Adrenal gland (tissue), 19 donors: ENCODE measurements at places on chromosomes 5 and 9. TPM values are rescaled to one million over a fixed set of nuclear protein-coding genes. Genes with fewer than 3 reads are reported as not detected.

- DNase-seq = no peak
Measured at GRCh38 chr5:160629003-160629402, 207.3 kb downstream of the PTTG1 start.

The C9 gene
- 0.18 TPM for total RNA-seq

GRCh38 chr5:67268231-67269021, 71.8 kb upstream of the CD180 start:
- peak; percentile 80 for DNase-seq

DNA sequence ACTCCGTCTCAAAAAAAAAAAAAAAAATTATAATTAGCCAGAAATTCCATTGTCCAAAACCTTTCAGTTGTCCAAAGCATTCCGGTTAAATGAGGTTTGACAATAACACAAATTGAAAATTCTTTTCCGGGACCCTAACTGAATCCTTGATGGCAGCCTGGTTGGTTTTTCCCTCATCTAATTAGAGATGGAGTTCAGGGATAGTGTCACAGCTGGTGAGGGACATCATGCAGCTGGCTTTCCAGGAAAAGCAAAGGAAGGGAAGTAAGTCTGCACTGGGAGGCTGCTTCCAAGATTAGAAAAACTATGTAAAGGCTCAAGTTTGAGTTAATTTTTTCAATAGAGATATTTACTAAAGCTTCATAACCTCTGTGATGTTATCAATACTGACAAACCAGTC, 195.4 kb downstream of the ADAMTS12 start:
- no peak for DNase-seq

DNA sequence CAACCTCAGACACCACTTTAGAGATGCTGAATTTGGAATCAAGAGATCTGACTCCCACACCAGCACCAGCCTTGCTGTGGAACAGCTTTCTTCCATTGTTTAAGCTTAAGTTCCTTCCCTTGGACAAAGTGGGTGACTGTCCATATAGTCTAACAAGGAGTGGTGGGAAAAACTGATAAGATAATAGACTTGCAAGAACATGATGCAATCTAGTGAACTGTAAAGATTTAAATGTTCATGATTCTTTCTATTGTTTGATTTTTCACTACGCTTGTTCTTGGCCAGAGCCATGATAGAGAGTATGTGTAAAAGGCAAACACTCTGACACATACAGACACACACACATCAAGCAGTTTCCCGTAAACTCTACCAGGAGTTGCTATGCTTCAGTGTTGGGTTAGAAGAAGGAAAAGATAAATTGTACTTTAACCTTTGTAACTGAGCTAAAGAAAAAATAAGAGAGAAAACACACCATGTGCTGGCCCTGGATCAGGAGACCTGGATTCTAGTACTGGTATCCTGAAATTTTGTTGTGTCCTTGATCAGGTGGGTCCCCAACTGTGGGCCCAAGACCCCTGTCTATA, 94.3 kb downstream of the PAPPA start:
- no peak for DNase-seq

The FBN2 gene
- total RNA-seq = 7.4 TPM

DNA sequence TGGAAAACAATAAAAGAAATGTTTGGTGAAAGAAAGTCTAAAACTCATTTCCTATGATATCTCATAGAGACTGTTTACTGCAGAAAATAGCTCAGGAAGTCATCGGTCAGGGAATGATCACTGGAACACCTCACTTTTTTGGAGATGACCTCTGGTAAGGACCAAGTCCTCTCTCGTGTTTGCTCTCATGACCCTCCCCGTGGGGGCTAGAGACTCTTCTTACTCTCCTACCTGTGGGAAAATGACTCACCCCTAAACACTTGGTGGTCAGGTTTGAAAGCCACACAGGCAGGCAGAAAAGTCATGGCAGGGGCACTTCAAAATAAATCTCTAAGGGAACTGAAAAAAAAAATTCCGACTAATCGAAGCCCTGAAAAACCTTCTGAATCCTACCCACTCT, 48.2 kb downstream of the FAM240B start:
- DNase-seq = no peak

- no peak for DNase-seq
Measured at GRCh38 chr9:123645126-123645525, 284.8 kb downstream of the DENND1A start.

DNA sequence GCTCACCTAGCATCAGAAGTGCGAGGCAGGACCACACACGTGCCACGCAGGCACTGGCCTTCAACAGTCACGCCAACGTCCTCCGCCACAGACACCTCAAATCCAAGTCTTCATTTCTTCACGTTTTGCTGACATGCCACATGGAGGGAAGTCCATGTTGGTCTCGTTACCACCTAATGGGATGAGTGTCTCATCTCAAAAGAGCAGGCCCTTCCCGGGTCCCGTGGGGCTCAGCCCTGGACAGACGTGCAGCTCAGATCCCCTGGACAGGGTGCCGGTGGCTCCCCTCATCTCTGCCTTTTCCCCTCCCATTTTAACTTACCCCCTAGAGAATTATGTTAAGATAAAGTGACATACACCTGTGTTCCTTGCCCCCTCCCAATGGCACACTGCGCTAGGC, 76.8 kb downstream of the MRPL36 start:
- no peak for DNase-seq

DNA sequence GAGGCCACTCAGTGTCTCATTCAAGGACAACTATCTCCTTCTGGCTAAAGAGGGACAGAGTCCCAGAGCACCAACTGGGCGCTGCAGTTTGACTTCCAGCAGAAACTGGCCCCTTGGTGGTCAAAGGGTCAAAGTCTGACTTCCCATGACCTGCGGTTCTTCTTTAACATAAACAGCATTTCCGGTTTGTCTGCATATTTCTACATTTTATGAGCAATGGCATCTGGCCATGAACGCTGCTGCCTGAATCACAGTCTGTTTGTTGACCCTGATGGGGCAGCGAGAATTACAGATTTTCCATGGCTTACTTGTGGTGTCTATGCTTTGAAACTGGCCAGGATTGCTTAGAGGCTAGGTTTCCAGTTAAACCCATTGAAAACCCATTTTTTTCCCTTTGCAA, 1.3 kb downstream of the TNFSF15 start:
- peak; percentile 19 for DNase-seq

GRCh38 chr5:18095061-18095460, 460.8 kb downstream of the TAF11L14 start:
- no peak for DNase-seq

- no peak for DNase-seq
Measured at GRCh38 chr9:107029146-107029545, 166.2 kb downstream of the ZNF462 start.

DNA sequence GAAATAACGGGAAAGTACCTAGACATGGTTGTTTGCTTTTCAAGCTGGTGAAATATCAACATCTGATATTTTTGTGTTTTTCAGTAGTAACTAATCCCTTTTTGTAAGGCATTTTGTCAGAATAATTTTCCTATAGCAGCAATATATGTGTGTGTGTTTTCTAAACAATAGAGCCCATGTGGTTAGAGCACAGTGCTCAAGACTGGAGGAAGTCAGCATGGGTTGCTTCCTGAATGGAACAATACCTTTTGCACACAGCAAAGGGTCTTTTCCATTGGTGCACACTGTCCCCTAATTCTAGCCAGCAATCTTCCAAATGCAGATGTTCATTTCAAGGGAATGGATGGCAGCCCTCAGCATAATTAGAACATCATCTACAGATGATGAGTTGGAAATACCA, 270.1 kb downstream of the AOPEP start:
- DNase-seq = no peak

DNA sequence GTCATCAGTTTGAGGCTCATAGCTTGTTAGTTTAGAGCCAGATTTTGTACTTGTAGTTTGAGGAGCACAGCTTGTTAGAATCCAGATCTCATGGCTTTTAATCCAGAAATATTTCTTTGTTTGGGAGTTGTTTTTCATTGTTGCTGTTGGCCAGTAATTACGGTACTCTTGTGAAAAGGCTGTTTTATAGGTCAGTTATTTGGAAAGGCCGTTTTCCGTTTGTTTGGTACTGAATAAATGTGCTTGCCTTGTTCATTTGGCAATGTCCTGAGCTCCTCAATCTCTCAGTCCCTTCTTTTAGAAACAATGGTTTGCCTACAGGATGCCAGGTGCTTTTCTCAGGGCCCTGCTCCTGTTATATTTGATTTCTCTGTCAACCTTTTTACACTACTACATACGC, 4.5 kb upstream of the MOB3B start:
- DNase-seq = no peak

The PCDHA2 gene
- 0.28 TPM for total RNA-seq

DNA sequence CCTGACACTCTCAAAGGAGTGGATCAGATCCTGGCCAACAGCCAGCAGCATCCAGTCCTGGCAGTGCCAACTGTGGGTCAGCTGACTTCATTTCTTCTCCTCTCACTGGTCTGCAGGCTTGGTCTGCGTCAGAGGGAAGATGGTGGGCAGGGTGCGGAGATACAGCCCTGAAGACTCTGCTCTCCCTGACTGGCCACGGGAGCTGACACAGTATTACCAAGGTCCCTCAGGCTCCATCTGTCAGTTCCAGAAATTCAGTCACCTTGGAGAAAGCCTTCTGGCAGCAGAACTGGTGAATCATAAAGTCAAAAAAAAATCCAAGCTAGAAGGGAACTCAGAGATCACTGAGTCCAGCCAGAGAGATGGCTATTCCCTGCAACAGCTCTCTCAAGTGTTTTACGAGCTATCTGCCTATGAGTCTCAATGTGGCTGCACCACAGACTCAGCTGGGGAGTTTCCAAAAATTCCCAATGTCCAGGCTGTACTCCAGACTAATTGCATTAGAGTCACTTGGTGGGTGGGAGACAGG, 27.9 kb downstream of the C1QTNF2 start:
- peak; percentile 90 for DNase-seq

DNA sequence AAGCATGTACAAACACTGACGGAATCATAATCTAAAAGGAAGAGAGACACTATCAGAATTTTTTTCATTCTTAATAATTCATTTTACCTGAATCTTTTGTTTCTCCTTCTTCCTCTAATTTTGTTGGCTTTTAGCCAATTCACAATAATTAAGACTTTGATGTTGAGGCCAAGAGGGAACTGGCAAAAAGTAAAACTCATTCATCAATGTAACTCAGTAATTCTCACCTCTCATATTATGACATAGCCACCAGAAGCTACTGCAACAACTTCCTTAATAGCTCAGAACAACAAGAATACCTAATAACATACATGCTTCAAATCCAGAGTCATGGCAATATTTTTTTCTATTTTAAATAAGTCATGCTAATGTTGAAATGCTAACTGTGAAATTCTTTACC, 64.5 kb downstream of the MCTP1 start:
- DNase-seq = no peak

- no peak for DNase-seq
Measured at GRCh38 chr9:134231330-134231745, 67.0 kb upstream of the RNU6ATAC start.

DNA sequence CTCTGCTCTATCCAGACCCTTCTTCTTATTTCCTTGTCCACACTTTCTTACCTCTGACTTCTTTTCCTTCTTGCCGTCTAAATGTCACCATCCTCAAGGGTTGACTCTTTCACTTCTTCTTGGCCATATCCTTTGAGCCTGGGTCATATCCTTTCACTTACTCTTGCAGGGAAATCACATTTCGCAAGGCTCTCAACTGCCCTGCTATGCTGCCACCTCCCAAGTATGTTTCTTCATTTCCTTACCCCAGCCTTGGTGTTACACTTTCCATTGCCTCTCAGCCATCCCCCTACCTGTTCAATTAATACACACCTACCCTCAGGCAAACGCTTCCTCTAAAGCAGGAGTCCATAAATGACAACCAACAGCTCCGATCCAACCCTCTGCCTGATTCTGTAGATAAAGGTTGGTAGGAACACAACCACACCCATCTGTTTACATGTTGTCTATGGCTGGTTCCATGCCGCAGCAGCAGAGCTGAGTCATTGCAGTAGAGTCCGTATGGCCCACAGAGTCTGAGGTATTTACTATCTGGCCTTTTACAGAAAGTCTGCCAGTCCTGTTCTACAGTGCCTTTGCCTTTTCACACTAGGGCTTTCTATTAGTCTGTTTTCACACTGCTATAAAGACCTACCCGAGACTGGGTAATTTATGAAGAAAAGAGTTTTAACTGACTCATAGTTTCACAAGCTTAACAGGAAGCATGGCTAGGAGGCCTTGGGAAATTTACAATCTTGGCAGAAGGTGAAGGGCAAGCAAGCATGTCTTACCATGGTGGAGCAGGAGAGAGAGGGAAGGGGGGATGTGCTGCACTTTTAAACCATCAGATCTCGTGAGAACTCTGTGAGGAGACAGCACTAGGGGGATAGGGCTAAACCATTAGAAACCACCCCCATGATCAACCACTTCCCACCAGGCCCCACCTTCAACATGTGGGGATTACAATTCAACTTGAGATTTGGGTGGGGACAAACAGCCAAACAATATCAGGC, 97.9 kb downstream of the SV2C start:
- DNase-seq = peak; percentile 33

The FAM81B gene
- total RNA-seq = 0.35 TPM

DNA sequence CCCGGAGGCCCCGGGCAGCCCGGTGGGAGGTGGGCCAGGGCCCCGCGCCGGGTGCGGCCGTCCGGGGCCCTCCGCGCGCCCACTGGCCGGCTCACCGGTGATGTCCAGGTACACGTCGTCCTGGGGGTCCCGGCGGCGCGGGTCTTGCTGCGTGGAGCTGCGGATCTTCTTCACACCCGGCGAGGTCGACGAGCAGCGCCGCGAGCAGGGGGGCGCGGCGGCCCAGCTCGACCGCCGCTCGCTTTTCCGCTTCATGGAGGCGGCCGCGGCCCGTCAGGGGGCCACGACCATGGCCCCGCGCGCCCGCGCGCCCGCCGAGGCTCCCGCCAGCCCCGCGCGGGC, 548 bp downstream of the CDC14B start:
- no peak for DNase-seq
